ENCODE measurements at places on chromosomes 16 and 17.

GRCh38 chr17:79073016-79073705, 1.5 kb upstream of the ENGASE start:
- no peak for DNase-seq

- no peak for DNase-seq
These were observed 464.5 kb downstream of the WWOX start for GRCh38 chr16:78563905-78564304.

DNA sequence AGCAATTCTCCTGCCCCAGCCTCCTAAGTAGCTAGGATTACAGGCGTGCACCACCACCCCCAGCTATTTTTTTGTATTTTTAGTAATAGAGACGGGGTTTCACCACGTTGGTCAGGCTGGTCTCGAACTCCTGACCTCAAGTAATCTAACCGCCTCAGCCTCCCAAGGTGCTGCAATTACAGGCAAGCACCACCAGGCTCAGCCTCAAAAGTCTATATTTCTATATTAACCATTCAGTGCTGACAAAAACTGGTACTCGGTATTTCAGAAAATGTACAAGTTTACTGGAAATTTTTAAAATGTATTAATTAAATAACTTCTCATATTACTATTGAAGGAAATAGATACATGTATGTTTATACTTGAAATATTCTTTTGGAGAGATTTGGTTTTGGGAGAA, 1.4 kb upstream of the HEXD start:
- no peak for DNase-seq

GRCh38 chr16:89602273-89602951, 11.0 kb upstream of the DPEP1 start:
- peak; percentile 11 for DNase-seq

GRCh38 chr16:90019543-90020259, 445 bp upstream of the DBNDD1 start:
- peak; percentile 35 for DNase-seq

DNA sequence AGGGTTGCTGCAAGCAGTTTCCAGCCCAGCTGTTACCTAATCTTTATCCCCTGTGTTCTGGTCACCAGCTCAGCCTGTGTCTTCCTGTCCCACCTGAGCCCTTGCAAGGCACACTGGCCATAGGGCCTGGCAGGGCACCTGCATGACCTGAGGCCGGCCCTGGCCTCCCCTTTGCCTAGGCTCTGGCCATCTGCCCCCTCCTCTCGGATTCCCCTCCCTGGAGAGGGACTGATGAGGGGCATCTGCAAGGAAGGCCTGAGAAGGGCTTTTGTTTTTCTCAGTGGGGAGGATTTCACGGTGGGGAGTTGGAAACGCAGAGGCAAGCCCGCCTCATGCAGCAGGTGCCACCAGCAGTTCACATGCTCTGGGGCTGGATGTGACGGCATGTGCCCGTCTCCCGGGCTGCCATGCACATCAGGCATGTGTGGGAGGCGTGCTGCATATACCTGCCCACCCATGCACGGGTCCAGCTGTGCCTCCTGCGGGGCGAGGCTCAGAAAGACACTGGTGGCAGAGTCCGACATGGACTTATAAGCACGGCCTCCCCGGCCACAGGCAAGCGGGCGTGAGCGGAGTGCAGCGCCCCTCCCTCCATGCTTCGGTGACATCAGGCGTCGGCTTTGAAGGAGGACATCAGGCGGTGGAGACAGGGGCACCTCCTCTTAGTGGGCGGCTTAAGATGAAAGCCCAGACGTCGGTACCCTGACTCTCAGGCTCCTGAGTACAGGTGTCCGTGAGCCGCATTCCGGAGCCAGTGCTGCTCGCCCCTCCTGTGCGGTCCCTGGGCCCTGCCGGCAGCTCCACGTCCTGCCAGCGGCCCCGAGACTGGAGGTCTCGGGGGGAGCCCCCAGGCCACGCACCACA, 16.5 kb downstream of the ASPSCR1 start:
- DNase-seq: no peak

All from stimulated activated CD4-positive, alpha-beta T cell treated with anti-CD3 and anti-CD28 coated beads, Interleukin-1b, Interleukin-23, amount 100 ng/mL, for 1 hour (primary cell).